AG09309 (cell line): ENCODE measurements at places on chromosomes 1 and 21.

GRCh38 chr21:34187935-34188334, 114.6 kb downstream of the MRPS6 start:
- DNase-seq: peak; percentile 67

GRCh38 chr1:176046926-176047325, 160.2 kb downstream of the COP1 start:
- no peak for DNase-seq

- no peak for DNase-seq
Observed at GRCh38 chr1:113321771-113322387, 68.4 kb upstream of the MAGI3 start.

DNA sequence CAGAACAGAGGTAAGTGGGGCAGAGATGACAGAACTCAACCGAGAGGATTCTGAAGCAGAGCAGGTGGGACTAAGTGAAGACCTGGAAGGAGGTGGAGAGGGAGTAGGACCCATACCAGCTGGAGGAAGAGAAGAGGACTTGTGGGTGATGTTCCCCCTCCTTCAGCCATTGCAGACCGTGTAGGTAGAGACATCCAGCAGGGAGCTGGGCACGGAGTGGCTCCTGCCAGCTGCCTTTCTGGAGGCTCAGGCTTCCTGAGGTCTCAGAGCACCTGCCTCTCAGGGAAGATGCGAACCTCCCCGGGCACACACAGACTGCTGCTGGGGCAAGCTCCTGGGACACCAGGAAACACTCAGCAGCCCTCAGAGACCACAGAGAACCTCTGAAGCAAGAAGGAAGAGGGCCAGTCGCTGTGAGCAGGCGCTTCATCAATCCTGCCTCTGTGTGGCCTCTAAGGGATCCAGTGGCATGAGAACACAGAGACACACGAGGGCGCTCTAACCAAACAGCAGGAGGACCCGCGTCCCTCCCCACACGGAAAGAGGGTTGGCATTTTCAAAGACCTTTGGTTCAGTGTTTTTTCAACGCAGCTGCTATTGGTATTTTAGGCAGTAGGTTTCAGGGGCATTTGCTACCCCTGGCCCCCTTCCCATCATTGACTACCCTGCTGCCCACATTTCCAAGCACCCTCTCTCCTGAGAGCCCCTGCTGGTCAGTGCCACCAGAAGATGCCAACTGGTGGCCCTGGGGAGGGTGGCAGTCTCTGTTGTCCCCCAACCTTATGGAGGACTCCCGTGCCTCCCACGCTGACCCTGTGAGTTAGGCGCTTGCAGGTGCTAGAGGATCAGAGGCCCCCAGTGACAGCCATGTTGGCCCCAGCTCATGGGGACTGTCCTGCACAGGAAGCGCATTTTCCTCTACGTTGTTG, 89.6 kb upstream of the EDN2 start:
- peak; percentile 44 for DNase-seq

DNA sequence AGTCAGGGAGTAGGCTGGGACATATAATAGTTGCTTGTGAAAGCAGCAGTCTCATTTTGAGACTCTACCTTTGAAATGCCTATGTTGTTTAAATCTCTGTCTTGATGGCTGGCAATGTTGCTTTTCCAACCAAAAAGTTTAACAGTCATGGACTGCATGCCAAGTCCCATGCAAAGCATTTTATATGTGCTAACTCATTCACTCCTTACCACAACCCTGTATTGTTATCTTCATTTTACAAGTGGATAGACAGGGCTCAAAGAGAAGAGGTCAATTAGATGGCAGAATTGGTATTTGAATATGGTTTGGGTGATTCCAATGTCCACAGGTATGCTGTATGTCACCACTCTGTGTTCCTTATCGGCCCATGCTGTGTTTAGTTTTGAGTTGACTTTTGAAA, 331.4 kb upstream of the USP24 start:
- DNase-seq: peak; percentile 34

DNA sequence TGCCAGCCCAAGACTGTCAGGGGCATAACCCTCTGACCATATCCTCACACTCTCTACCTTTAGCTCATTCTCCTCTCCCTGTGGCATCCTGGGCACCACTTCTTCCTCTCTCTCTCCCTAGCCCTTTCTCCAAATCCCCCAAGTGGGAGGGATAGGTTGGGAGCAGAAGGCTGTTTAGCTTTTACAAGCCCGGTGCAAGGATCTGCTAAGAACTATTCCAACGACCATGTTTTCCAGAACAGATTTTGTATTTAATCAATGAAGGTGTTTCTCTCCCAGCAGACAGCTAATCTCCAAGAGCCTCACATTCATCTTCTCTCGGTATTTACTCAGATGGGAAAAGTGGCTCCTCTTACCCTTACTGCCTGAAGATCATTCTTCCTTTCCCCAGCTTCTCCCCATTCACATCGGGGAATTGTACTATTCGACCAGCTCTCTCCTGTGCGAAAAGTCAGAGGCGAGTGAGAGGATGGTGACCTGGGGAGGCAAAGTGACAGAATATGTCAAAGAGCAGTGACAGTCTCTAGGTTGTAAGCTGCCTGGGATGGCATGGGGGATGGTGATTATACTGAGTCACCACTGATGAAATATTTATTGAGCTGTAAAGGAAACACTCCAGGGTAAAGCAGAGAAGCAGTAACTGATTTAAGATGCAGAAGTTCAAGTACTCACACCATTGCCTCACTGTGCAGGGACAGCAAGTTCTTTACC, 47.0 kb upstream of the RBM15 start:
- peak; percentile 42 for DNase-seq
